Effector memory CD8-positive, alpha-beta T cell (primary cell): ENCODE measurements at places on chromosomes 5 and 9.

DNA sequence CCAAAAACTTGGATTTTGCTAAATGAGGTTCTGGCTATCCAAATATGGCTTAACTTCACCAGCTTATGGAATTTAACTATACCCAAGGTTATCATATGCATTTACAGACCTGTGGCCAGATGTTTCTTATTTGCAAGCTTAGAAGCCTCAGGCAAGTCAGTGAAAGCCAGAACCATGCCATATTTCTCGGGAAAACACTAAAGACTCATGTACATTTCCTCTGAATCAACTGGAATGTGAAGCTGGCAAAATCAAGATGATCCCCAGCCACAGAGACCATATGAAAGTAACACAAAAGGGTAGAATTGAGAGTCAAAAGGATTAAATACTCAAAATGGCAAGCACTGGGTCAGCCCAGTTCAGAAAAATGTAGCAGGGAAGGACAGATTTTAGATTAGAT lies 76.4 kb upstream of the SLC1A1 start:
- DNase-seq, result no peak

DNA sequence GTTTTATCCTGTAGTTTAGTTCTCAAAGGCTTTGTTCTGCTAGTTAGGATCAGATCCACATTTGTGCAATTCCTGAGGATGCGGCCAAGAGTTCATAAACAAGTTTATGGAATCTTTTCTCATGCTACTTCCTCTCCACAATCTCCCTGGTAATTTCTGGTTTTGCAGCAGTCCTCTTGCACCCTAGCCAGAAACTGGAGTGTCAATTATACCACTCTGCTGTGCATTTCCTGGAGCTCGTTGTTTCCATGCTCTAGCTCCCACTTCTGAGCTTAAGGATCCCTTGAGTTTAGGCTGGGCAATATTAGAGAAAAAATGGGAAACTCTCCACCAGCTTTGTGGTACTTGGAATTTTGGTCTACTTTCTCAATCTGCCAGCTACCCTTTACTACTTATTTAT lies 474.7 kb downstream of the DIRAS2 start:
- DNase-seq, result no peak

- no peak for DNase-seq
Measured at GRCh38 chr5:77893225-77893860, 117.2 kb upstream of the TBCA start.

DNA sequence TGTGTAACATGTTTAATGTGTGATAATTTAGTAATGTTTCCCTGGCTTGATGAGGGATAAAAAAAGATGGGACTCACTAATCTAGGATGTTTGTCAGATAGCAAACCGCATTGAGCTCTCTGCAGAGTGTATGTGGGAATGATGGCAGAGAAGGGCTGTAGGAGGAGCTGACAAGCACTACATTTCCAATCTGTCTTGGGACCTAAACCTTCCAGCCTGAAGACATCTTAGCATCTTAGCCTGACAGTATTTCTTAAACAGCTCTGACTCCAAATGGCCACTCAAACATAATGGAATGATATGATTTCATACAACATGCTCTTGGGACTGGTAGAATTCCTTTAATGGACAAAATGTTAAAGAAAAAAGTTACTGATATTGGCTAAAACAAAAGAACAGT lies 116.7 kb downstream of the PPP2R2B start:
- no peak for DNase-seq
